NCI-H2107 (cell line): ENCODE measurements at places on chromosomes 3 and 15.

DNA sequence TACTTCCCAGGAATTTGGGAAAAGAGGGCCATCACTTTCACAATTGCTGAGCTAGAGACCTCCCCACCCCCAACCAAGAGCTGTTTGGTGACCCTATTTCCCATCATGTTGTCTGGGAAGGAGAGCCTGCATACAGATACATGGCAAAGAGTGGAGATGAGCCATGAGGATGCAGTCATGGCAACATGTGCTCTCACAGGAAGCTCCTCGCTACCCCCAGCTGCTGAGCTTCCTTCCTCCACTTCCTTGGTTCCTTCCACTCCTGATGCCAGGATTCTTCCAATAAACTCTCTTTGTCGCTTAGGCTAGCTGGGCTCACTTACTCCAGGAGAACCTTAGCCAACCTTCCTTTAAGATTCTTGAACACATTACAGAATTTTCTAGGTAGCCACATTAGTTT lies 48.3 kb upstream of the MUC13 start:
- DNase-seq: no peak

DNA sequence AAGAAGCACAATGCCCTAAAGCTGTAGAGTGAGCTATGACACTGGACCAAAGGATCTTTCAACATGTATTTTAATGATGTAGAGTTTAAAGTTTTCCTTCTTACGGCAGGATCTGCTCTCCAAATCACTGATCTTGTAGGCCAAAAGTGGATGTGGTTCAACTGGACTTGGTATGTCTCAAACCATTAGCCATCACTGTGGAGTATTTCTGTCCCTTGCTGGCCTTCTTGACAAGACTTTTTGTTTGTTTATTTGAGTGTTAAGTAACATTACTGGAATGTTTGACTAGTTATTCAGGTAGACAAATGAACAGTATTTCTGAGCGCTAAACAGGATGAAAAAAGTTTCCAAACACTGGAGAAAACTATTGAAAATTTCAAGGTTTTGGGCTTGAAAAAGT lies 472.7 kb upstream of the CFAP20DC start:
- no peak for DNase-seq

DNA sequence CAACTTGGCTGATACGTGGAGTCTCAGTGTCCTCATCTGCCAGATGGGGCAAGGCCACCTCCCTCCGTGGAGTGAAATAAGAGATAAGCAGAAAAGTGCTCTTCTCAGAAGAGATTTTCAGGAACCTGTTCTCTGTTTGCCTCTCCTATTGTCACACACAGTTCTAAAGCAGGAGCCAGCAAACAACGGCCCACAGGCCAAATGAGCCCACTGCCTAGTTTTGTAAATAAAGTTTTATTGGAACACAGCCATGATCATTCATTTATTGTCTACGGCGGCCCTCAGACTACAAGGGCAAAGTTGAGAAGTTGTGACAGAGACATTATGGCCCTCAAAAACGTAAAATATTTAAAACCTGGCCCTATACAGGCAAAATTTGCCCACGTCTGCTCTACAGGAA lies 256.8 kb upstream of the IGF1R start:
- no peak for DNase-seq

- no peak for DNase-seq
These were observed 504.2 kb downstream of the SOX2 start for GRCh38 chr3:182215881-182216280.

DNA sequence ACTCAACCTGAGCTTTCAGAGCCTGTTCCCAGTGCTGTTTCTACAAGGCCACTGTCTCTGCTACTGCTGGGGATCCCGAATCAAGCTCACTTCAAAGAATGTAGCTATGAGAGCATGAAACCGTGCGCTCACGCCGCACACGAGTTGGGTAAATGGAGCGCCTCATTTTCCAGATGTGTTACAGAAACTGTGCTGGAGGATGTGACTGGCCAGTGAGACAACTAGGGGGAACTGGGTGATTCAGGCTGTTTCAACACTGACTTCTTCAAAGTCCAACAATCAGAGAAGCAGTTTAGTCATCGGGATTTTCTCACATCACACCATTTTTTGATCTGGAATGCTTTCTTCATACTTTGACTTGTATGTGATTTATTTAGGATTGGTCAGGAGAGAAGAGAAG lies 3.5 kb downstream of the ZNF710 start:
- no peak for DNase-seq

GRCh38 chr3:112327371-112327951 lies 5.5 kb upstream of the CD200 start:
- DNase-seq: peak; percentile 40
